H9 (cell line): ENCODE measurements at places on chromosomes 12 and 14.

DNA sequence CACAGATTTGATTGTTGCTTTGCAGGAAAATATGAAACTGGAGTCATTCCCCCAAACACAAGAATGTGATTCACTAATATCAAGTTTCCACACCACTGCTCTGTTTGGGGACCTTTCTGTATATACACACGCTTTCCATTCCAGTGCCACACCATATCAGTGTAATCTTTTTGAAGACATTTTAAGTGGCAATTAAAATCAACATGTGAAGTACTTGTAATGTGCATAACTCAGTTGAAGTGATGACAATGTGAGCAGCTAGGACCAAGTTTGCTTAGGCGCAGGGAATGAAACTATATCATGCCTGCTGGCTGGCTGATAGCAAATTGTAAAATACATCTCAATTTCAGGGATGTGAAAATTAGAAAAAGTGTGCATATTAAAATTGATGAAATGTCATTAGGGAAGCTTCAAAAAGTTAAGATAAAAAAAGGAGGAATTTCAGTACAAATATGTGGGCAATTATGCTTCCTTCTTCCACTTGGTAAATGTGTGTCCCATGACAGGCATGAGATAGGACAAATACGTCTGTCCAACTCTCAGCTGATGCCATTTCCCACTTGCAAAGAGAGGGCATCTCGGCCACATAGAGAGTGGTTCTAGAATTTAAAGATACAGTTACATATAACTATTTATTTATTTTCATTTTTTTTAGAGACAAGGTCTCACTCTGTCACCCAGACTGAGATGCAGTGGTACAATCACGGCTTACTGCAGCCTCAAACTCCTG lies 43.7 kb downstream of the HSPB8 start:
- no peak for DNase-seq

DNA sequence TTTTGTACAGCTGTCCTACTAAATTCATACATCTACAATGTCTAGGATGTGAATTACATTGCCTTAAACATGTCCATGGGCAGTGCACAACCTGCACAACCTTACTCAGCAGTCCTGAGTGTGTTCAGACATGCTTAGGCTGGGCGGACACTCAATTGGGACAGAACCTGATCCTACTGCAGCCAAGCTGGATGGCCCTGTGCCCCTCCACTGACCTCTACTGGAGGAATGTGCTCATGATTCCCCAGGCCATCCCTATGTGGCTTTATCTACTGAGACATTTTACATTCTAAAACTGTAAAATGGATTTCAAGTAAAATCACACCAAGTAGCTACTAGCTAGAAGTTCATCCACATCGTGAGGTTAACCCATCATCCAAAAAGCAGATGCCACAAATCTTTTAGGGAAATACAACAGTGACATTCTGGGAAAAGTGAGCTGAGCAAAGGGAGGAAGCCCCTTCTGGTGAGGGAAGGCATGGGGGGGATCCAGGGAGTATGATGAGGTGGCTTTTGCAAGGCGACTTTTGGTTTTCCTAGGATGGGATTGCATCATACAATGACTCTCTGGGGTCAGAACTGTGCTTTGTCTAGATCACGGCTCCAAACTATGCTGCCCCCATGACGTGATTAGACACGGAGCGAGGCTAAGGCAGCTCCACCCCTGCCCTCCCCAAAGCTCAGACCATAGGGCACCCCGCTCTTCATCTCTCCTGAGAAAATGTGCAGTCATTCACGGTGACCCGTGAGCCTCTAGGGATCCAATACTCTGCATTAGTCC lies 911.7 kb upstream of the TMEM132C start:
- peak; percentile 61 for DNase-seq

DNA sequence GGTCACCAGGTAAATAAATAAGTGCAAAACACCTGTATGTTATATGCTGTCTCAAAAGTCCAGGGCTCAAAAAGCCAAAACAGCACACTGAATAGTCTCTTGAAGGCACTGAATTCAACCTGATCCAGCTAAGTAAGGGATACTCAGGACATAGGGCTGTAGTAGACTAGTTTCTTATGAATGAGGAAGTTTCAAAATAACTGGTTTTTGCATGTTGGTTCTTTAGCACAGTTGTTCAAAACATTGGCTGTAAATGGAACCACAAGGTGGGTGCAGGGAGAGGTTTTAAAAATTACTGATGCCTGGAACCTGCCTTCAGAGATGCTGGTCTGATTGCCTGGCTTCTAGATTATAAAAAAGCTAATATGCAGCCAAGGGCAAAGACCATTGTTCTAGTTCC lies 34.1 kb downstream of the NDUFA12 start:
- no peak for DNase-seq

- no peak for DNase-seq
Observed at GRCh38 chr12:2179058-2179457, 126.3 kb downstream of the CACNA1C start.

DNA sequence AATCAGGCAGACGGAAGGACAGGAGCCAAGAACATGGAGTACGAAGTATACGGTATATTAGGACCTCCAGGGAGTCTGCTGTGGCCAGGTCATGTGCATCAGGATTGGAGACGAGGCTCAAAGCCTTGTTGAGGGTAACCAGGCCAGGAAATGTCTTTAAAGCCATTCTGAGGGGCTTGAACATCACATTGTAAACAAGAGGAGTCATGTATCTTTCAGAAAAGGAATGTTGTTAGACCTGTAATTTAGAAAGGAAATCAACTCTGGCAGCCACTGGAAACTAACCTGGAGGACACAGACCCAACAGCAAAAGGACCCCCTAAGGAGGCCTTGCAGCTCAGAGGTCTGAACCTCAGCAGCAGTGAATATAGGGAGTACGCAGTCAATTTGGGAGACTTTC lies 7.5 kb downstream of the MAP3K9 start:
- no peak for DNase-seq

GRCh38 chr12:132246997-132247717 lies 82.2 kb downstream of the GALNT9 start:
- DNase-seq = no peak

- DNase-seq = no peak
Observed at GRCh38 chr12:81303935-81304334, 226.1 kb downstream of the ACSS3 start.

DNA sequence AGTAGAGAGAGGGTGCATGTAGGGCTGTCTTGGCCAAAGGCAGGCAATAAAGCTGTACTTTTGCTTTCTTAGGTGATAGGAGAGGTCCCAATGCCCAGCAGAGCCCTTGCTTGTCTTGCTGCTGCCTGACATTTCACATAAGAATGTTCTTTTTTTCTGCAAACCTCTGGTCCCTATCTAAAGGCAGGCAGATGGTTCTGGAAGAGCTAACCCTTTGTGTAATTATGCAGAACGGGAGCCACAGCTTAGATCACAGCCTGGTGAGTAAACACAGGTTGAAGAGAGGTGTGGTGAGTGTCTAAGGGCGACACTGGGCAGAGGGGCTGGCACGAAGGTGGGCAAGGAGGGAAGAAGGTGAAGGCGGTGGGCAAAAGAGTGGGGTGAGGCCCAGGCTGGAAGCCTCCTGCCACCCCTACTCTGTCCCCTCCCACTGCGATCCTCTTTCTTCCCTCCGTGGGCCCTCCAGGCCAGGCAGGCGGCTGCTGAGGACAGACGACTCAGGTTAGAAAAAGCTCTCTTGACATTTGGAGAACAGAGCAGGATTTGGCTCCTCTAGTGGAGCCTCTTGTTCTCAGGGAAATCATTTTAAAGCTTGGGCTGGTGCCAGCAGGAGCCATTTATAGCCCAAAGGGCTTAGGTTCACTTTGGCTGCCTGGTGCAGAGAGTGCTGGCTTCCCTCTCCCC lies 42.8 kb downstream of the PRMT8 start:
- DNase-seq = peak; percentile 29

DNA sequence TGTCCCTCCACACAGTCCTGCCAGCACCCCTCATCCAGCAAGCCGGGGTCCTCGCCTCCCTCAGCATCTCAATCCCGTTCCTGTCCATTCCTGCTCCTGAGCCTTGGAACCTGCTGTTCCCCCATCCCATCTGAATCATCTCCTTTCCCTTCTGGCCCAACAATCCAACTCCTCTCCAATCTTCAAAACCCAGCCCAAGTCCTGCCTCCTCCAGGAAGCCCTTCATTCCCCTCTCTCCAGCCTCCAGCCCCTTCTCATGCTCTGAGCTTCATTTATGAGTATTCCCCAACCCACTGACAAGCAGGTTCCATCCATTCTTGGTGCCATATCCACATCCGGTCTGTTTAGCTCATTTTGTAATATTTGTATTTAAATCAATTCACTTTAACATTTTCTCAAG lies 128.1 kb downstream of the RIMBP2 start:
- DNase-seq = no peak

DNA sequence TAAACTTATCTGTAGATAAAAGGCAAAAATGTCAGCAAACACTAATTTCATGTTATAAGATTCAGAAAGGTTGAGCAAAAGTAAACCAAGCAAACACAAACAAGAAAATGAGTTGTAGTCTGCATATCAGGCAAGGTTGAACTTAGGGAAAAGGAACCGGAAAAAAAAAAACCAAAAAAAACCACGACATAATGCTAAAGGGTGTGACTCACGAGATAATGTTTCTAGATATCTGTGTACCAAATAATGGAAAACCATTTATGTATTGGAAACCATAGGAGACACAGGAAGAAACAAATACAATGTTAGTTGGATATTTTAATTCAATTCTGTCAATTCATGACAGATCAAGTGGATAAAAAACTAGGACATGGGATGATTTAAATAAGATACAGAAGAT lies 60.5 kb downstream of the GPATCH2L start:
- DNase-seq = no peak

GRCh38 chr12:16096273-16096849 lies 181.1 kb downstream of the SLC15A5 start:
- DNase-seq = no peak

DNA sequence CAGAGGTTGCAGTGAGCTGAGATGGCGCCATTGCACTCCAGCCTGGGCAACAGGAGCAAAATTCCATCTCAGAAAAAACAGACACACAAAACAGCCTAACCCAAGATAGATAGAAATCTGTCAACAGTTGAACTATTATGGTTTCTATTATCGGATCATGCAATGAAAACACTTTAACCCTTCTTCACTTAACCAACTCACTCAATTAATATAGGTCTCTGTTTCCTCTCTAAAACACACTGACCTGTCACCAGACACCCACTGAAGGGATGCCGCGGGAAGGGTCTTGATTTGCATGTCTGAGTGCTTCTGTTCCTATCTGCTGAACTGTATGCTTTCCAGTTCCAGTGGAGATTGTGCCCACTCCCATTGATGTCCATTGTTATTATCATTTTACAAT lies 38.0 kb upstream of the NUDT4 start:
- no peak for DNase-seq

- no peak for DNase-seq
Observed at GRCh38 chr12:96033549-96034389, 1.6 kb downstream of the LTA4H start.

- DNase-seq = no peak
Observed at GRCh38 chr14:97070259-97070658, 273.1 kb downstream of the VRK1 start.

DNA sequence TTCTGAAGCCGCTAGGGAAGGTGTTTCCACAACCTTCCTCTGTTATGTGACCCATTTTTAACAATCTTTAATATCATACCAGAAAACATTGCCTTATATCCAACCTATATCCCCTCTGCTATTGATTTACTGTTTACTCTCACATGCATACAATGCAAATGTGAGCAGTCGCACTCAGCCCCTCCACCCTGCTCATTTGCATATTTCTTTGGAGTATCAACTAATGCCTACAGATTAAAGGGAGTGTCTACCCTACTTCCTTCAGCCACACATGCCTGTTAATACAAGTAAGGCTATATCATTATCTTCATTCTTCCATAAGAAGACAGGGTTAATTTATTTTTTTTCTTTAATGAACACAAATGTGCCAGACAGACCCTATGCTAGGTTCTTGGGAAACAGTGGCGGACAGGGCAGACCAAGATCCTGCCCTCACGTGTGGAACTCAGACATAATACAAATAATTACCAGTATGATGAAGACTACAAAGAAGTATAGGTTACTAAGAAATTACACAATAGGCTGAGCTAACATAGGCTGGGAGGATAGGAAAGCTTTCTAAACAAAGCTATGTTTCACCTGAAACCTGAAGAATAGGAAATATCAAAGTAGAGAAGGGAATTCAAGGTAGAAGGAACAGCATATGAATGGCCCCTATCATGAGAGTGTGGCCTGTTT lies 107.3 kb upstream of the MDM1 start:
- no peak for DNase-seq

DNA sequence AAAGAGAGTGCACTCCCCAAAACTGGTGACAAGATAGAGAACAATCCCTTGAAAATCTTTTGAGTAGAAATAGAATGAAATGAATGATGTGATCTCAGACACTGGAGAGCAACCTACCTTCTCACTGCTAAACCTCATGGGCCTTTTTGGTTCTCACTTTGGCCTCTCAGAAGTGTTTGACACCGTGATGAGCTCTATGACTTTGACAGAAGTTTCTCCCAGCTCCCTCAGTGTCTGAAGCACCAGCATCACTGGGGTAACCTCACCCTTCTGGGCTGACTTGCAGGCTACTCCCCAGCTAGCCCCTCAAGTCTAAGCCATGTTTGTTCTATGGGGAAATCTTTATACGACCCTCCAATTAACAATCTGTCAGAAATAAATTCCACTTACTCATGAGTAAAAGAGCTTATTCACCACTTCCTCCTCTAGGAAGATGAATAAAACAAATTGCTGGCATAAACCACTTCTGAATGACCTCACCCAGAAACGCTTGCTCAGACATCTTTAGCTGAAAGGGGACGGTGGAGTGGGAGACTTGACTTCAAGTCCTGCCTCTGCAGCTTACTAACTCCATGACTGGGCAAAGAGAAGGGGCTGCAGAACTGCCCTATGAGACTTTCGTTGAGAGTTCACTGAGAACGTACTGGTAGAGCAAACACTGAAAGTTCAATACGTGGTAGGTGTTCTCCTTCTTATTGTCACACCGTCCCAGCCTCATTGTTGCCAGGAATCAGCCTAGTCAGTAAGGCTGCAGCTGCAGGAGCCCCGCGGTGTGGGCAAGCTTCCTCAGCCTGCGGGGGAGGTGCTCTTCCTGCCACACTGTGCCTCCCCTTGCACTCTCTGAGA lies 46.5 kb downstream of the ST8SIA1 start:
- peak; percentile 64 for DNase-seq

GRCh38 chr12:90622431-90622830 lies 332.5 kb downstream of the CCER1 start:
- DNase-seq = no peak

- peak; percentile 68 for DNase-seq
Observed at GRCh38 chr12:14771651-14772137, 31.6 kb downstream of the WBP11 start.

DNA sequence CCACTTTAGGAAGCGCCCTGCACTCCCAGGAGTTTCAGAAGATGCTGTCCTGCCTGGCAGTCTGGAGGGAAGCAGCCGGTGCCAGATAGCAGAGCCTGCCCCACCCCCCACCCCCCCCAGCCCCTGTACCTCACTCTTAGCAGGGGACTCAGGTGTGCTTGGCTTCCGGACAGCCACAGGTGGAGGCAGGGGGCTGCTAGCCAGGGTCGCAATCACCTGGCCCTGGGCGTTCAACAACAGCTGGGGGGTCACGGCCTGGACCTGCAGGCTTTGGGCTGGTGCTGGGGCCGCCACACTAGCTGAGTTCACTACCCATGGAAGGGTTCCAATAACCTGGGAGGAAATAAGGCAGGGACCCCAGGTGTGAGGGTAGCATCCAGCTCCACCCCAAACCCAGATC lies 22.0 kb downstream of the POU6F1 start:
- no peak for DNase-seq

GRCh38 chr12:41058266-41058665 lies 129.9 kb upstream of the PDZRN4 start:
- no peak for DNase-seq

- DNase-seq = no peak
Observed at GRCh38 chr12:100755186-100755585, 39.4 kb upstream of the ANO4 start.
